ENCODE measurements at places on chromosomes 16 and 17.

GRCh38 chr17:50114849-50115357, 15.1 kb downstream of the SAMD14 start:
- DNase-seq: peak; percentile 26

DNA sequence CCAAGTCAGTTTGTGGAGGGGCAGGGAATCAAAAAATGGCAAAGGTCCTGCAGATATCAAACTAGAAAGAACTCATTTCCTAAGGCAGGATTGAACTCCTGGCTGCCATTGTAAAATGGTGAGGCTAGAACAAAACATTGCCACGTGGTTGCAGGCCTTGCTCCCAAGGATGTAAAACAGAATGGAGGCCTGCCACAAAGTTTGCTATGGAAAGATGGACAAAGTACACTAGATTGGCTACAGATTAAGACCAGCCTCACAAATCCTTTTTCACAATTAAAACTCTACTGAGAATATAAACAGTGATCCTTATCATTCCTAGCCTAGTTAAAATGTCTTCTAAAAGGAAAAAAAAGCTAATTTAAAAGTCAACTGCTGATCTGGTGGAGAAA, 30.9 kb downstream of the PHKB start:
- DNase-seq: no peak

GRCh38 chr16:12925026-12925800, 23.8 kb downstream of the SHISA9 start:
- DNase-seq: no peak

DNA sequence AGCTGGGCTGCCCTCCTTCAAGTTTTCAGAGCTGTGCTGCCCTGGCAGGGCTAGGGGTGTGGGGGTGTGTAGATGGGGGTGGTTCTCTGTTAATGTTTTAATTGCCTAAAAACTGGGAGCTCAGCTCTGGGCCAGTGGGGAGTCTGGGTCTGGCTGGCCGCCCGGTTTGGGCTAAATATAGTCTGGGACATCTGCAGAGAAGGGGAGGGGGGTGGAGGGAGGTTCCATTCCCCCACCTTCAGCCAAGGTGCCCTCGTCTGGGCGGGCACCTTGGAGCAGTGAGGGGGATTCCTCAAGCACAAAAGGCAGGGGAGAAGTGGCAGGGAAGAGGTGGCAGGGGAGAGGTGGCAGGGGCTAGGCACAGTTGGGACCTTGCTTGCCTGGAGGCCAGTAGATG, 13.0 kb downstream of the RARA start:
- DNase-seq: no peak

GRCh38 chr17:1035546-1036170, 38.7 kb downstream of the TIMM22 start:
- DNase-seq: no peak

DNA sequence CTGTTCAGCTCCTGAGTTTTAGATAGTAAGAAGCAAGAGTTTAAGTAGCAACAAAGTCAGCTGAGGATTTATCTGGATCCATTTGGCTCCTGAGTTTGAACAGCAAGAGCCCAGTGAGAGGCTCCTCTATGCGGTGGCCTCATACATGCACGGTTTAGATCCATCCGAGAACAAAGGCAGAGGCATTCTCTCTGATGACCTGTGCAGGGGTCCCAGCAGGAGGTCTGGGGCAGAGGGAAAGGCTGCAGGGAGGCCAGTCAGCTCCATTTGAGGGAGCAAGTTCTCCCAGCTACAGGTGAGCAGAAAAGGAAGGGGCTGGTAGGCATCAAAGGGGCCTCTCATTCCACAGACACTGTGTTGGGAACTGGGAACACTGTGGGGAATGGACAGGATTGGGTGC, 16.5 kb downstream of the PITPNM3 start:
- DNase-seq: no peak

DNA sequence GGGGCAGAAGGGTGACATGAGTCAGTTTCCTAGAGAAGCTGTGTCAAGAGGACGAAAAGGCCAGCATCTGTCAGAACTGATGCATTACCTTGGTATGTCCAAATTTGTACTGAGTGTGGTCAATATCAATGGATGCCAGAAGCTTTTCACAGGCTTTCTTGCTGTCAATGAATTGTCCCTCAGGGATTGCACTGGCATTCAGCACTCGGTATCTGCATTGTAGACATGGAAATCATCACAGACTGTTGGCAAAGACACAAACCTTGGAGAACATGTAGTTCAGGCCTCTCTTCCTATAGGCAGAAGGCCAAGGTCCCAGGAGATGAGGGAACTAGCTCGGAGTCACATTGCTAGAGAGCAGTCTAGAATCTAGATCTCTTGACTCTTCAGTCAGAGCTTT, 16.6 kb downstream of the MYH3 start:
- no peak for DNase-seq

Measured in activated CD4-positive, alpha-beta T cell treated with anti-CD3 and anti-CD28 coated beads for 4 hours (primary cell).